ENCODE measurements at places on chromosomes 1 and 21.

GRCh38 chr1:6137758-6138157 lies 42.4 kb downstream of the CHD5 start:
- DNase-seq: no peak

DNA sequence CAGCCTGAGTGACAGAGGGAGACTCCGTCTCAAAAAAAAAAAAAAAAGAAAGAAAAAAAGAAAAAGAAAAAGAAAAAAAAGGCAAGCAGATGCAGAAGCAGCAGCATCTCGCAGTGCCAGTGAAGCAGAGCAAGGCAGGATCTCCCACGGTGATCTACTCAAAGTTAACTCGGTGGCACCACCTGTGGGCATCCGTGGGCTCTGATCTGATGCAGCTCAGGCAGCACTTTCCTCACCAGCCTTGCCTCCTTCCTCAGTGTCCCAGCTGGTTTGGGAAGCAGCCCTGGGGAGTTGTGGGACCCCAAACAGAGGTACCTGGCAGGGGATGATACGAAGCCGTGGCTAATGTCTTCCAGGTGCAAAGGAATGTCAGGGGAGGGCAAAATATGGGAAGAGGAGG lies 104.3 kb upstream of the KRTAP19-8 start:
- no peak for DNase-seq

DNA sequence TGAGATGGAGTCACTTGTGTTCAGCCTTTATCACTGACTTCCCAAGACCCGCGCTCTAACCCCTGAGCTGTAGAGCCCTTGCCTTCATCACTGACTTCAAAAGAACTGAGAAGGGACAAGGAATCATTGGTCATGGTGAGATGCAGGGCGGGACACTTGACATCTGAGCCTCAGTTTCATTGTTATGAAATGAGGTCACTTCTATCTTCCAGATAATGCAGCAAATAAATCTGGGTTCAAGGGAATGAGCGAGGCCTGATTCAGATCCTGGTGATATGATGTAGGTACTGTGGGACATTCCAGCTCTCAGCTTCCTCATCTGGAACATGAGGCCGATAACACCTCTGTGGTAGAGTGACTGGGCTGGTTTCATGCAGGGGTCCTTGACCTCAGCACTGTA lies 13.8 kb downstream of the KAZN start:
- DNase-seq: no peak

DNA sequence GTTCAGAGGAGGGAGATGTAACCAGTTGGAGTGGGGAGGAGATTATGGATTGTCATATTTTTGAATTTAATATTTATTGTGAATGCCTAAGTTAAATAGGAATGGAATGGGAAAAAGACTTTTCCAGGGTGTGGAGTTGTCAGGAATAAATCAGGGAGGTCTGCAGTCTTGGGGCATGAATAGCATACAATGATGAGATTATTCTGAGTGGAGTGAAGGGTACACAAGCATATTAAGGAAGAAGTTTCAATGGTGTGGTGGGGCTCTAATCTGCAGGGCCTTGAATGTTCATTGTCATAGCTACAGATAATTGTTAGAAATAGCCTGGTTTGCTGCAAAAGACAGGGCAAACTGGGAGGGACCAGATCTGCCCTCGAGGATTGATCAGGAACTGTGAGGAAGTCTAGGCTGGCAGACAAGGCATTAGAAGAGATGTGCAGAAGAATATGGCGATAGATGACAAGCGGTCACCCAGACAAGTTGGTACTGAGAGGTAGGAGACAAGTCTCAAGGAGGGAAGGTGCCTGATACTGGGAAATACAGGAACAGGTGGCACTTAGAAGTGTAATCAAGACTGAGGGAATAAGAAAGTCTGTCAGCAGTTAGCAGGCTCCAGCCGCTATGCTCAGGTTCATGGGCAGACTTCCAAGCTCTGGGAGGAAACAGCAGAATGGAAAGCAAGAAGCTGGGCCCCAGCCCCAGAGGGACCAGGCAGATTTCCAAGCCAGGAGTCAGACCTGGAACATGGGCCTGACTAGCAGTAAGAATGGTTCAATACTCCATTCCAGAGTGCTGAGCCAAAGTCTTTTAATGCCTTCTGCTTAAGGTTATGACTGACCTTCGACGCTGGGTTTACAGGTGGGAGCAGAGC lies 20.9 kb upstream of the RGL1 start:
- DNase-seq: peak; percentile 38

- no peak for DNase-seq
Measured at GRCh38 chr1:174837386-174837785, 162.4 kb upstream of the CACYBP start.

DNA sequence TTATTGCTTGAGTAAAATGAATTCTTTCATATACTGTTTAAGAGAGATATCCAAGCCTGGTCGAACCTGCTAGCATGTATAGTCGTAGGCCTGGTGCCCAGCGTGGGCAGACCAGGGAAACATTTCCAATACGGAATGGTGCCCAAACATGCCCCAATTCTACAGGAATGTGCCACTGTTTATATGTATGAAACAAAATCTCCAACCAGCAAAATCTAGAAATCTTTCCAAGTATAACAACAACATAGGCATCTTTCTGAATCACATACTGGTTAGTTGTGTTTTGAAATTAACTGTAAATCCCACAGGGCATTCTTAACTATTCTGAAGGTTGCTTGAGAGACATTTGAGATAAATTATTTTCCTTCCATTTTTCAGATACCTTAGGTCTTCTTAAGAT lies 17.0 kb upstream of the ABCD3 start:
- DNase-seq: no peak

- peak; percentile 10 for DNase-seq
Measured at GRCh38 chr21:36854391-36854790, 112.1 kb downstream of the HLCS start.

DNA sequence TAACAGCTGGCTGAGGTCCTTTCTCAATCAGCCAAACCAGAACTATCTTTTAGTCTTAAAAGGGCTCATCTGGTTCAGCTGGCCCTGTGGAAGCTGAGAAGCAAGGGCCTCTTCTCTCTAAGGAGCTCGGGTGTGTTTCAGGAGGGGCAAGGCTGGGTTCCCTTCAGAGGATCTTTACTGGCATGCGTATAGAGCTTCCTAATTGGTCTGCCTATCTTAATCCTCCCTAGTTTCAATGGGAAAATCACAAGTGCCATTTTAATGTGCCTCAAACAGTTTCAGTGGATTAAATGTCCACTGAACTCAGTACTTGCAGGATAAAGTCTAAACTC lies 81.5 kb upstream of the LBR start:
- no peak for DNase-seq

DNA sequence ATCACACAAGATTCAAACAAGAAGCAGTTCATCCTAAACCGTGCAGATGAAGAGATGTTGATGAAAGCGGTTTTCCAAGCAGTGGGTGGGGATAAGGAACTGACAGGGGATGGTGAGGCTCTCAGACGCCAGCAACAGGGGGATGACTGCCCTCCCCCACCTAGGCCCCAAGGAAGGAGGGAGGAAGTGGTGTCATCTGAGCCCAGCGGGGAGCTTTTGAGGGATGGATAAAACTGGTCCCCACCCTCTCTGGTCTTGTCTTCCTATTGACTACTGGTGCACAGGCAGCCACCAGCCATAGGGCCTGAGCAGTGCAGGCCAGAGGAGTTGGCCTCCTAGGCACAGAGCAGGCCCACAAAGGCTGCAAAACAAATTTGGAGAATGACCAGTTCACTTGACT lies 175.5 kb downstream of the HUNK start:
- no peak for DNase-seq

DNA sequence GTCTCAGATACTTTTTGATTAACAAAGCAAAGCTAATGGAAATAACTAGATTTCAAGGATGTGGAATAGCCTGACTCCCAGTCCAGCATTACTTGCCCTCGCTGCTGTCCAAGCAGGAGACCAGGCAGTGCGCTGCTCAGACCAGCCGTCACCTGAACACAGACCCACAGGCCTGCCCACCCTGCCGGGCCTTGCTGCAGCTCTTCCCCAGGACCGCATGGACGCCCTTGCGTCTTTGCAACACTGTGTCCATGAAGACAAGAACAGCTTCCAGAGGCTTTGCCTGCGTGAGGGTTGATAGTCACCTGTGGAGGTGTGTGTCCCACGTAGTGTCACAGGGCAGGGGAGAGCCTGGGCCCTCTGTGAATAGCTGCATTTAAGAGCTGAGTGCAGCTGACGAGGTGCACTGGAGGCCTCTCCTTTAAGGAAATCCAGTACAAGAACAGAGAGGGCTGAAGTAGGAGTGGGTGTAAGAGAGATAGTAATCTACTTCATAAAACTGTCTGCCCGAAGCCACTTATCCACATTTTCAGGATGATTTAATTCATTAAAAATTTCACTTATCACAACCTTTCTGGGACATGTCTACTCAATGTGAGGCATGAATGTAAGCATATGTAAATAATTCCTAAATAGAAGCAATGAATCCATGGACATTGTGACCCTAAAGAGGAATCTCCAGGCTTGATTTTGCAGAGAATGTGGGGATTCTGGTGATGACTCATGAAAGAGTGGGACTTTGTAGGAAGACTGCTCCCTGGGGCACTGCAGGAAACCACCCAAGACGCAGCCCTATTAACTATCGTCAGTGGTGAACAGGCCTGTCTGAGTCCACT lies 176.2 kb upstream of the RAB4A start:
- no peak for DNase-seq

- DNase-seq: no peak
Measured at GRCh38 chr1:20291645-20292084, 990 bp downstream of the VWA5B1 start.
